ENCODE measurements at places on chromosomes 1 and 21.

GRCh38 chr1:87169263-87169910, 159.3 kb upstream of the LMO4 start:
- DNase-seq, result no peak

GRCh38 chr1:221869779-221870178, 127.9 kb upstream of the DUSP10 start:
- no peak for DNase-seq

DNA sequence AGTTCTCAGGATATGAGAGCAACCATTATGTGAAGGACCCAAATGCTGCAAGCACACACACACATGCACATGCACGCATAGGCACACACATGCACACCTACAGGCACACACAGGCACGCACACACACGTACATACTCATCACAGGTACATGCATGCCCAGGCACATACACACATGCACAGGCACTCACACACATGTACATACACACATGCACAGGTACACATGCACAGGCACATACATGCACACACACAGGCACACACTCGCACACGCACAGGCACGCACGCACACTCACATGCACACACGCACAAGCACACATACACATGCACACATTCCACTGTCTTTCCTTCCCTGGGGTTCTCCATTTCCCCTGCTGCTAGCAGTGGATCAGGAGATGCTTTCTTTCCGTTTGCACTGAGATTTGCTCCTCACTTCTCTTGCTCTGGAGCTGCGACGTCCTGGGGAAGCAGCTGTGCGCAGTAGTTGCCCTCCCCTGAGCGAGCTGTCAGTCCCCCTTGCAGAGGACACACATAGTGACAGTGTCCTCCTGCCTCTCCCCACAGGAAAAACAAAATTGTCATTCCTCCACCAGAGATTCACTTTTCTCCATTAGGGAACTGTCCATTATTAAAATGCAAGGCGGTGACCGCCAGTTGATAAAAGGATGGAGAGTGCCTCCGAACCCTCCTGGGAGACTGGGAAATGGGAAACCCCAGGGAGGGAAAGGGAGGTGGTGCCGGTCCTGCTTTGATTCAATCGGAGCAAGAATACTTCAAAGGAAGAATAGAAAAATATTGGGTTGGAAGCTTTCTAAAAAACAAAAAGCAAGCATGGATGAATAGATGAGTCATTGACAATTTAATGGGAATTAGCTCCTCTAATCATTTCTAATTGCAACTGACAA, 69.5 kb downstream of the WDR4 start:
- DNase-seq, result no peak

DNA sequence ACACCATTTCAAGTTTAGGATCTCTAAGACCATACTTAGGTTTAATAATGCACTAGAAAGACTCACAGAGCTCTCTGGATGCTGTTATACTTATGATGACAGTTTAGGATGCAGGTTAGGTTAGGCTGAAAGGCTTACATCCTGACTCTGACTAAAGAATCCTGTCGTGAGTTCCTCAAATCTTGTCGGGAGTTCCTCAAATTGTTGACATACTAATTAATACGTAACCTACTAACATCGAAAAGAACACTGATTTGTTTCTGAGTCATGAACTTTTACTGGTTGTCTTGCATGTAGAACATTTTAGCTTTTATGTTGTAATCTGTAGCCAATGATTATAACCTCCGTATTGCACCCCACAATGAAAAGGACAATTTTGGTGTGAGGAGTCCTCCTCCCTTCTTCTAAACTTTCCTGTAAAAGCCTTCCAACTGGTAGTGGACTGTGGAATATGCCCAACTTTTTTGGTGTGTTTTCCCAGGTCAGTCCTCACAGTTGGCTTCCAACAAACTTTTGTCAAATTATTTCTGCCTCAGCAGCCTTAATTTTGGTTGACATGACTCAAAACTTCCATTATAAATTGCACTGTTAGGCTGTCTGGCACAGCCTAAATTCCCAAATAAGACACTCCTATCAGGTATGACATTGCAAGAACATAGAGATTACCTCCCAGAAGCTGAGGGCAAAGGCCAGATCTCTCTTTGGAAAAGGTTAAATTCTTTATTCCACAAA, 107.9 kb upstream of the PALMD start:
- DNase-seq, result no peak

- DNase-seq, result no peak
Observed at GRCh38 chr21:38312822-38313221, 56.0 kb downstream of the KCNJ15 start.

- DNase-seq, result peak; percentile 86
Observed at GRCh38 chr1:200512191-200512590, 102.4 kb upstream of the ZNF281 start.

DNA sequence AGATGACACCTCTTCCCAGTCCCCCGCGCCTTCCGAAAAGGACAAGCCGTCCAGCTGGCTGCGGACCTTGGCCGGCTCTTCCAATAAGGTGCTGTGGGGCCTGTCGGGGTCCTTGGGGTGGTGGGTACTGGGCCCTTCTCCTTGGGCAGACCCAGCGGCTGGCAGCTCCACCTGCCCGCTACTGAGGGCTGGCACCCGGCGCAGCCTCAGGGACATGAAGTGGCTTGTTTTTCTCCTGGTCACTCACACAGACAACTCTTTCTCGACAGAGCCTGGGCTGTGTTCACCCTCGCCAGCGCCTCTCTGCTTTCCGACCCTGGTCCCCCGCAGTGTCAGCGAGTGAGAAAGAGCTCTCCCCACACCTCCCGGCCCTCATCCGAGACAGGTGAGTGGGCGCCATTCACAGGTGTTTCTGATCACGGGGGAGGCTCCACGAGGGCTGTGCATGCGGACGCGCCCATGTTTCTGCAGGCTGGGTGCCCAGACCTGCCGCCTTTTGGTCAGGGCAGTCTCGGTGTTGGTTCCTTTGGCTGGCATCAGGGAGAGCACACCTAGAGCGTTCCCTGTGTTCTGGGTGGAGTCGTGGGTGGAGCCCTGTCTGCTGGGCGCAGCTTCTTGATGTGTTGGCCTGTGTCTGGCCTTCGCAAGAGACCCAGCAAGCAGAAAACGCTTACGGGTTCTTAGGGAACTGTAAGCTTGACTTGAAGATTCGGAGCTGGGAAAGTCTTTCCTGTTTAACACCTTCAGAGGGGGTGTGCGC, 75.1 kb downstream of the SKI start:
- no peak for DNase-seq

Data from inflammatory macrophage (primary cell).